ENCODE measurements at places on chromosomes 3 and 15.

DNA sequence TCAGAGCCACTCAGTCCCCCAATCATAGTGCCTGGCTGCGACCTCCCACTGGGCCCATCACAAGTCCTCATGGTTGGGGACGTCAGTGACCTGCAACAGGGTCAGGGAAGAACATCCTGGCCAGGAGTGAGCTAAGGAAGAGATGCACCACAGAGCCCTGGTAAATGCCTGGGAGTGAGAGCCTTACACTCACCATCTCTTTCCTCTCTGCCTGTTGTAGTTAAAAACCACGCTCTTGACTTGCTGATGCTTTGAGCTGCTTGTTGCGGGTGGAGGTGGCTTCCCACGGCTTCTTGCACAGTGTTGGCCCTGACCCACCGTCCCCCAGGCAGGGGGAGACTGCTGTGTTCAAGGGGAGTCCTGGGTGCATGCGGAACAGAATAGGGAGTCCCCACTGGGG lies 91.1 kb upstream of the RGMA start:
- DNase-seq, result no peak

- DNase-seq, result no peak
These were observed 124.8 kb upstream of the C15orf61 start for GRCh38 chr15:67396114-67396513.

DNA sequence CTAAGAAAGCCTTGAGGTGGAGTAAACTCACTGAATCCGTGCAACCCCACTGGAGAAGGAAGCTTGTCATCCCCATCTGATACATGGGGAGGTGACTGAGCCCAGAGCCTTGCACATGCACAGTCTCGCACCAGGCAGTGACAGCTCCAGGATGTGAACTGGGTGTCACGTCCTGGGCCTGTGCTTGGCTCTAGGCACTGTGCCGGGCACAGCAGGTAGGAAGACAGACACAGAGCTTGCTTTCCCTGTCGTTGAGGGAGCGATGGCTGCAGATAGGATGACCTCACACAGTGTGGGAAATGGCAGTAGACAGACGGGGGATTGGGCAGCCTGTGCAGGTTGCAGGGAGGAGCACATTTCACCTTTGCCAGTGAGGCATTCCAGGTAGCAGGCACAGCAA lies 12.2 kb upstream of the ATP2B2 start:
- DNase-seq, result no peak

- DNase-seq, result no peak
These were observed 15.0 kb downstream of the PDIA5 start for GRCh38 chr3:123081718-123082369.

DNA sequence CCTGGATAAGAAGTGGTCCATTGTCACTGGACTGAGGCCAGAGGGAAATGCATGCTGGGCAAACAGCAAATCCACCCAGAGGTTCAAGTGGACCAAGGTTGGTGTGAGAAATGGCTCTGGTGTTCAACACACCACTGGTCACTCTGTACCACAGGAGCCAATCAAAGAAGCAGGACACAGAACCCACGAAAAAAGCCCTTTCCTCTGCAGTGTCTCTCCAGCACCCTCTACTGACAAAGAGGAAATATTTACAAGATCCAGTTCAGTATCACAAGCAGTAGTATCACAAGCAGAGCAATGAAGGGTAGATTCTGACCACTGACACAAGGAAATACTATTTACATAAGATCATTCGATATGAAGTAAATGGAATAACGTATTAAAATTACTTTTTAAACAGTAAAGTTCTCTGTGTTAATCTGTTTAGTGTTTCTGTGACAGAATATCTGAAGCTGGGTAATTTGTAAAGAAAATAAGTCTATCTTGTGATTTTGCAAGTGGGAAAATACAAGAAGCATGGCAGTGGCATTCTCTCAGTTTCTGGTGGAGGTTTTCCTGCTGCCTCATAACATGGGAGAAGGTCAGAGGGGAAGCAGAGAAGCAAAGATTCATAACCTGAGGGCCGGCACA lies 390.7 kb downstream of the EFHB start:
- no peak for DNase-seq

- peak; percentile 97 for DNase-seq
These were observed 36.3 kb upstream of the TSC22D2 start for GRCh38 chr3:150371741-150372254.

GRCh38 chr3:145906301-145906700 lies 254.7 kb downstream of the PLOD2 start:
- DNase-seq, result no peak

GRCh38 chr3:109005443-109005842 lies 51.8 kb upstream of the GUCA1C start:
- no peak for DNase-seq

DNA sequence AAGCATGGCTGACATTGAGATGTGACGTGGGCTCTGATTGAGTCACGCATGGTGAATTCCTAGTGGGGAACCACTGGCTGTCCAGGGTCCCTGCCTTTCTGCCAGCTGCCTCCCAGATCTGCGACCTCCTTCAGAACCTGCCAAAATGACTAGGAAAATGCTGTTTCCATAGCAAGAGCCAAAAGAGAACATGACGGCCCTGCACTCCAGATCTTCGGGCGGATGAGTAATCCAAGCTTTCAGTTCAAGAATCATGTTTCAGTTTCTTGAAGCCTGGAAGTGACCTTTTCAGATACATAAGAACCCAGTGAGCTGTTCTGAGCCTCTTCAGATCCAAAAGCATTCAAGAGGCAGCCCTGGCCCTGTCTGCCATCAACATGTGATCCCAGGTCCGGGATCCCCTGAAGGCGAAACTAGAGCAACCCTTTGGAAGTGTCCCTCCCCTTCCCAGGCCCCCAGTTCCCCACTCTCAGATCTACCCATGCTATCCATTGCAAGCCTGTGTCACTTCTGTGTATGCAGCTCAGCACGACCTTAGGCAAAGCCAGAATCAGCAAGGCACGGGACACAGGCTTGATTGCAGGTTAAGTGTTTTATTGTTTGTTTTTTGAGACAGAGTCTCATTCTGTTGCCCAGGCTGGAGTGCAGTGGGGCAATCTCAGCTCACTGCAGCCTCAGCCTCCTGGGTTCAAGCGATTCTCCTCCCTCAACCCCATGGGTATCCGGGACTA lies 19.7 kb downstream of the ANKRD63 start:
- DNase-seq, result peak; percentile 18

- no peak for DNase-seq
These were observed 47.7 kb downstream of the CHCHD6 start for GRCh38 chr3:126751611-126752302.

GRCh38 chr15:76696840-76697239 lies 208.3 kb downstream of the SCAPER start:
- DNase-seq, result no peak

- DNase-seq, result no peak
These were observed 190.7 kb upstream of the CNTN6 start for GRCh38 chr3:901953-902778.

DNA sequence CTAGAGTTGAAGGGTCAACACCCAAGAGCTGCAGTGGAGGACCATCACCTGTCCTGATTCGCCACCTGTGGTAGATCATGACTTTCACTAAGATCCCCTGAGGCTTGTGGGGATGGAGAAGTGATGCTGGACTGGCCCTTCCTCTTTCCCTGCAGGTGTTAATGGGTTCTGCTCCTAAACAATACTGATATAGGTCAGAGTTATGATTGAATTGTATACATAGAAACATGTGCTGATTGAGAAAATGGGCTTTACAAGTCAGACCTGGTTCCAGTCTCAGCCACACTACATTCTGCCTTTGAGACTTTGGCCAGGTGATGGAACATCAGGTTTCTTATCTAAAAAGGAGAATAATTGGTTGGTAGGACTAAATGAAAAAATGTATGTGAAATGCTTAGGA lies 418.9 kb upstream of the TPRG1 start:
- DNase-seq, result no peak

GRCh38 chr3:36944641-36945270 lies at the start of gene TRANK1:
TRANK1 (minus strand) TSS chr3:36945054; CDS start chr3:36944809, 245 bp downstream.
- no peak for DNase-seq

- no peak for DNase-seq
These were observed 209.4 kb downstream of the CADPS start for GRCh38 chr3:62665627-62666437.

DNA sequence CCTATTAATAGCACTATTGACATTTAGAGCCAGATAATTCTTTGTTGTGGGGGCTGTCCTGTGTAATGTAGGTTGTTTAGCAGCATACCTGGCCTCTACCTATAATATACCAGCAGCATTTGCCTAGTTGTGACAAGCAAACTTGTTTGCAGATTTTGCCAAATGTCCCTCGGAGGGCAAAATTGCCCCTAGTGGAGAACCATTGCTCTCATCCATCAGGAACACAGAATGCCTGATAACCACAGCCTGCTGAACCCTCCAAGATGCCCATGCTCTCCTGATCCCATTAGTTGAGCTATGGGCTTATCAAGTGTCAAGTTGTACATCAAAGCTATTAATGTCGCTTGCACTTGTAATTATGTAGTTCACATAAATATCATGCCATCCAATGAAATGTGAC lies 15.0 kb upstream of the KBTBD8 start:
- DNase-seq, result no peak

- no peak for DNase-seq
These were observed 7.3 kb downstream of the PRKCD start for GRCh38 chr3:53168175-53168923.

- no peak for DNase-seq
These were observed 30.8 kb downstream of the BOC start for GRCh38 chr3:113242096-113242581.

GRCh38 chr3:122941228-122942206 lies 86.0 kb downstream of the SEMA5B start:
- DNase-seq, result no peak

DNA sequence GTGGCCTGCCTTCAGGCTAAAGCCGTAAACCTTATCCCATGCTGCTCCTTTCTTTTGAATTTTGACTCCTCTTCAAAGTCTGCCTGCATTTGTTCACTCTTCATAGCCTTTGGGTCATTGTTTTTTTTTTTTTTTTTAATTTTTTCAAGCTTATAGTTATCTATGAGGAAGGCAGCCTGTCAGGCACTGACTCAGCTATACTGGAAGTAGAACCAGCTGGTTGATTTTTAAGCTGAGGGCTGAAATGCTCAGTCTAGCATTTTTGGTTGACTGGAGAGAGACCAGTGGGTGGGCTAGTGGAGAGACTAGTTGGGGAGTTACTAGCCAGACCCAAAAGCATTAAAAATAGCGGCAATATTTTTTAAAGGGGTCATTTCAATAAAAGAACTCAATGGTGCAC lies 44.1 kb downstream of the C3orf20 start:
- DNase-seq, result no peak

- peak; percentile 30 for DNase-seq
These were observed at the start of gene LCTL for GRCh38 chr15:66565741-66566144. LCTL (minus strand) TSS chr15:66565998; CDS start chr15:66565365, 633 bp downstream.

GRCh38 chr3:13347390-13347950 lies 72.7 kb downstream of the NUP210 start:
- DNase-seq, result no peak

- no peak for DNase-seq
These were observed 42.7 kb upstream of the CD200R1L start for GRCh38 chr3:112889357-112889756.

GRCh38 chr3:9074079-9074478 lies 110.8 kb upstream of the RAD18 start:
- no peak for DNase-seq

GRCh38 chr3:25834346-25834745 lies 44.5 kb downstream of the OXSM start:
- DNase-seq, result no peak

DNA sequence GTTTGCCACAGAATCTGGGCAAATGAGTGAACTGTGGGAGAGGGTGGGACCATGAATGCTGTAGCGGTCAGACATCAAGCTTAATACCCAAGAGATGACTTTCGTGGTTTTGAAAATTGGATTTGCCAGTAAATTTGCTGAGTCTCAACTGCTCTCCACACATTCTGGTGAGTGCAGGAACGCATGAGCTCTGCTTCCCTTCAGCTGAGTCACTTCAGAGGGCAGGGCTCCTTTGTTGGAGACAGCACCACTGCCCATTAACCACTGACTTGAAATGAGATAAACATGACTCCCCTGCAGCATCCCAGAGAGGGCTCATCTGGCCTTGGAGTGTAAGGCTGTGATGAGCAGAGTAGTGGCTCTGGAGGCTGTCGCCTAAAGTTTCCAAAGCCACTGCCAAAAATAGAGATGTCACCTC lies 22.6 kb downstream of the RARRES1 start:
- peak; percentile 86 for DNase-seq

DNA sequence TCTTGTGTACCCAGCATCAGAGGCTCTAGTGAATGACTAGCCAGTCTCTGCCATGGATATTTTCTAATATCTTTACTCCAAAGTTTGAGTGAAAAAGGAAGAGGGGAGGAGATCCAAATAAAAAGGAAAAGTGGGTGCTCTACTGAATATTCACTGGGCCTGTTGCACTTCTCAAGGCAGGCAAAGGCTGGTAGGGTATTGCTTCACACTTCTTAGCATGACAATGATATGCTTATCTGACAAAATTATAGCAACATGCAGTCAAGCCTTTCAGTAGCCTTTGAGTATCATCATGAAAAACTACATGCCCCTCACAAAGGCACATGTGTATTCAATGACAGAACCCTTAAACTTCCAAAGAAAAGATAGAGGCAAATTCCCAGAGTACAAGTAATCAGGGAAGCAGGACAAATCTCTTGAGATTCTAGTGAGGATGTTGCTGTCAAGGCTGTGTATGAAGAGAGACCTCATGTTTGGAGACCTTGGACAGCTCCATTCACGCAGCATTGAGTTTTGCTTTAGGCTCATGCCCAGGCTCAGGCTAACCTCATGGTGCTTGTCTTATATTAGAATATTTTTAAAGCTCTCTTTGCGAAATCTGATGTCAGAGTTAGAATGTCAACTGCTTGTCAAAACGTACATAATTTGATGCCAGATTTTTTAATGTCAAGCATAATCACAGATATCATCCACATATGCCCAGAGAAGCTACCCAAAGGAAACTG lies 506.9 kb downstream of the OCA2 start:
- DNase-seq, result no peak

GRCh38 chr3:190178779-190179178 lies 58.1 kb upstream of the P3H2 start:
- no peak for DNase-seq

GRCh38 chr15:74392451-74392830 lies 25.0 kb upstream of the CYP11A1 start:
- DNase-seq, result no peak

DNA sequence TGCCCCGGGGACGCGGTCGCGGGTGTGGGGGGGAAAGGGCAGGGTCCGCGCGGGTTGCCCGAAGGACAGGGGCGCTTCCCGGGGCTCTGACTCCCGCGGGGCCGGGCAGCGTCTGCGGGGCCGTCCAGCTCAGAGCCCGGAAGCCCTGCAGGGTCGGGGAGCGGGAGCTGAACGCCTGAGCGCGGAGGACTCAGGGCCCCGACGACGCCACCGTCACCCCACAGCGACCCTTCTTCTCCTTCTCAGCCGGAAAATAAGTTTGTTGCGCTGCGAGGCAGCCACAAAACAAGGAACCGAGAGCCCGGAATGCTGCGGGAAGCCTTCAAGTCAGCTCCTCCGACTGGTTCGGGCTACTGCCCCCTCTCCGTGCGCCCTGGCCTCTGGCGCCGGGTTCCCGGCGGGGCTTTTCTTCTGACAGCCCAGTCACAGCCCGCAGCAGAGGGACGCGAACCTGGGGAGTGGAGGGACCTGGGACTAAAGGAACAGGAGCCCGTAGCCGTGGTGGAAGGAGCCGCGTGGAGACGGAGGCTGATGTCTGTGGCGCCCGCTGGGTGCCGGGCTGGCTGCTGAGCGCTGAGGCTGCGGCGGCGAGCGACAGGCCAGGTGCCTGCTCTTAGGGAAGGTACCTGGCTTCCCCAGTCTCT lies 484 bp downstream of the CNTN4 start:
- no peak for DNase-seq

- no peak for DNase-seq
These were observed 181.2 kb upstream of the RARB start for GRCh38 chr3:25246913-25247312.
